ENCODE measurements at places on chromosomes 11 and 22. TPM values are rescaled to one million over a fixed set of nuclear protein-coding genes. Genes with fewer than 3 reads are reported as not detected.

Gene SHISAL1
- 2.4 TPM for total RNA-seq

Gene CHRNA10
- total RNA-seq = not detected

Gene RTN4R
- total RNA-seq = 7.9 TPM

Gene FGF4
- total RNA-seq = not detected

Gene APOBEC3B
- 2.2 TPM for total RNA-seq

Gene GAB2
- total RNA-seq = 10.2 TPM

Gene CARD18
- not detected for total RNA-seq

Gene NXPE1
- 3.3 TPM for total RNA-seq

GRCh38 chr11:2771758-2772466 lies 72.1 kb upstream of the KCNQ1OT1 start:
- no peak for DNase-seq

GRCh38 chr11:24965748-24966147 lies 468.9 kb downstream of the LUZP2 start:
- no peak for DNase-seq

GRCh38 chr22:40247976-40248375 lies 70.3 kb downstream of the TNRC6B start:
- DNase-seq = no peak

GRCh38 chr22:29854432-29854831 lies 16.4 kb upstream of the ASCC2 start:
- DNase-seq = no peak

- DNase-seq = no peak
Measured at GRCh38 chr11:20042045-20042639, 118.1 kb downstream of the DBX1 start.

- DNase-seq = peak; percentile 82
Measured at GRCh38 chr11:82733444-82734119, at the start of gene FAM181B. Gene FAM181B (minus strand): TSS chr11:82733864. CDS start chr11:82733729, 135 bp downstream.

DNA sequence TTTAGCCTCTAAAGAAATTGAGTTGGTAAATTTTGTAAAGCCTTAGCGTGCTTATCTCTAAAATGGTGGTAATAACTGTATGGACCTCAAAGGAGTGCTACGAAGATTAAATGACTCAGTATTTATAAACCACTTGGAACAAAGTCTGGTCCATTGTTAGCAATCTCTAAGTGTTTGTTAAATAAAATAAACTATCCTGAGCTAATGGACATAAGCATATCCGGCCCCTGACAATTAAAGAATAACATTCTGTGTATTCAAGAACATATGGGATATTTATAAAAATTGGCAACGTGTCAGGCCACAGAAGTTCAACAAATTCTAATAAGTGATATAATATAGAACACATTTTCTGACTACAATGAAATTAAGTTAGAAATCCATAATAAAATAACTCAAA lies 71.0 kb downstream of the MYEOV start:
- no peak for DNase-seq

DNA sequence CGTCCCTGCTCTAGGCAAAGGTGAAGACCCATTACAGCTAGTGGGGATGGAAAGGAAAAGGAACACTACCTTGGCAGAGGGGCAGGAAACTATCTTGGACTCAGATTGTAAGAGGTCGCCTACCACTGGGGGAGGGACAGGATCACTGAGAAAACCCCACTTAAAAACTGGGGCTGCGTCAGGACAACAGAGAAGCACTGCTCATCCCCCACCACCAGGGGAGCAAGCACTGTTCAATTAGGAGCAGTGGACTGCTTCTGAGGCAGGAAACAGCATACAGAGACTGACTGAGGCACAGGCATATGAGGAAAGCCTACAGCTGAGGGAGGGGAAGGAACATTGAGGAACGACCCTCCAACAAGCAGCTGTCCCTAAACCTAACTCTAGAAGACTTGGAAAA lies 20.8 kb upstream of the DLAT start:
- DNase-seq = no peak

GRCh38 chr11:119056421-119056999 lies 495 bp downstream of the HYOU1 start:
- peak; percentile 63 for DNase-seq

GRCh38 chr11:121996574-121996973 lies 119.4 kb downstream of the BLID start:
- no peak for DNase-seq

DNA sequence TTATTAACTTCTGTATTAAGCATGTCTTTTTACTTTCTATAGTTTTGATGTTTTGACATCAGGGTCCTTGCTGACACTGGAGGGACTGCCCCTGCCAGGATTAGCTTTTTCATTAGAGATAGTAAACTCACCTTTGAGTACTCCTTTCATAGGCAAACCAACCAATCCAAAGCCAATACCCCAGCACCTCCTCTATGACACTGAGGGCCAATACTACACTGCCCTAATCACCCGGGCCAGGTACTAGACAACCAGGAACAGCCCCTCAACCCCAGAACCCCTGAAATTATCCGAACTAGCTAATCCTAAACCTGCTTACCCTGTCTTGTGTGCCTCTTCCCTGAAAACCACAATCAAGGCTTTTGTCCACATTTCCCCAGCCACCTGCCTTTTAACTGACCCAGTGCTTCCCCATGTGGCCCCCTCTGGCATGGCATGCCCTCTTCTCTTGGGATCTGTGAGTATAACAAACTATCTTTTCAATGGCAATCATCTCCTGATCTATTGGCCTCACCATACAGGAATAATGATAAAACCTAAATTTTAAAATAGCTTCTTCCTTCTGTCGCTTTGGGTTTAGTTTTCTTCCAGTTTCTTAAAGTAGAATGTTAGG lies 31.2 kb downstream of the RAB6A start:
- peak; percentile 12 for DNase-seq

- no peak for DNase-seq
Measured at GRCh38 chr22:30026756-30027155, 53.5 kb upstream of the HORMAD2 start.

DNA sequence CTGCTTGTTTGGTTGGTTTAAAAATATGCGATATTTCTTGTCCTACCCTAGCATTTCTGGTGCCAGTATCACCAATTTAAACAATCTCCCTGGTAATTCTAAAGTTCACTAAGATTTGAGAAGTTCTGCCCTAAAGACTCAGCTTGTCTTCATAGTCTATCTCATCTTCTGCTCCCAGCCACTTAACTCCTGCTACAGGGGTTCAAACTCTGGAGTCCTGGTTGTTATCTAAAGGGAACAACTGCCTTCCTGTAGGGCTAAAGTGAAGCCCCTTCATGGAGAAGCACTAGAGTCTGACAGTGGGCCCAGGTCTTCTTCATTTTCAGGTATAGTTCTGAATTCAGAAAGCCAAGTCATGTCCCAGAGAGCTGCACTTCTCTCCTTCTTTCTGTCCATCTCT lies 73.2 kb downstream of the CTNND1 start:
- no peak for DNase-seq

GRCh38 chr11:109401545-109401944 lies 20.4 kb upstream of the C11orf87 start:
- no peak for DNase-seq

GRCh38 chr22:32482708-32483107 lies 8.1 kb downstream of the FBXO7 start:
- DNase-seq = no peak

DNA sequence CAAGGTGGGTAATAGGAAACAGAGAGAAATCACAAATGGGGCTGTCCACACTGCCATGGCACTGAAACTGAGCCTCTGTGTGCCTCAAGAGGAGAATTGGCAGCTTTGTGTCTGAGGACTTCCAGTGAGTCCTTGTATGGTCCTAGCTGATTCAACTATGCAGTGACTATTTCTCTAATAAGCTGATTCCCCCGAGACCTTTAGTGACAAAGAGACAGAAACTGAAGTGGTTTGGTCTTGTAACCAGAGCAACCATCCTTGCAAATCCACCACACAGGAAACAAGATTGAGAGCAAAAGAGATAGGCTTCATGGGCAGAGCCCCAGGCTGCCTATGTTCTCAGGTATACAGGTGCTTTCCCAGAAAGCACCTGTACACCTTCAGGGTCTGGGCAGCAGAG lies 1038.5 kb downstream of the NTM start:
- no peak for DNase-seq

GRCh38 chr22:48321986-48322545 lies 1505.6 kb downstream of the BRD1 start:
- no peak for DNase-seq

DNA sequence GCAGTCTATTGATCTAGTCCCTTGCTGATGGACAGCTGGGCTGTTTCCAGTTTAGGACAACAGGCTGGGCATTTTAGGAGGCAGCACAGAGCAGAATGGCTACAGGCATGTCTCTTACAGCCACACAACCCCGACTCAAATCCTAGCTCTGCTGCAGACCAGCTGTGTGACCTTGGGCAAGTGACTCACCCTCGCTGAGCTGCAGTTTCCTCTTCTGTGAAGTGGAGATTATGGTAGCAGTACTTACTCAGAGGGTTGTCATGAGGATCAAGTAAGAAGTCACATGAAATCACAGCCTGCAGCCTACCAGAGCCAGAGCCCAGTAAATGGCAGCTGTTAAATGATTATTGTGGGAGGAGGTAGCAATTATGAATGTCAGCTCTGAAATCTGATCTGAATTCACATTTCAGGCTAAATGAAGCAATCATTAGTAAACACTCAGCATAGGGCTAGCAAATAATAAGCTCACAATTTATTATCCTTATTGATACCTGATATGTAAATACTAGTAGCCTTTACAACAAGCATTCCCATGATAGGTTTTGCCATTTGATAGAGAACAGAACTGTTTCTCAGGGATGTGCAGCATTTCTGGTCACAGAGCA lies 58.9 kb downstream of the MYEOV start:
- DNase-seq = peak; percentile 54

GRCh38 chr11:28144808-28145207 lies 36.6 kb downstream of the METTL15 start:
- no peak for DNase-seq

- DNase-seq = no peak
Measured at GRCh38 chr22:17897858-17898257, 123.6 kb upstream of the BID start.

DNA sequence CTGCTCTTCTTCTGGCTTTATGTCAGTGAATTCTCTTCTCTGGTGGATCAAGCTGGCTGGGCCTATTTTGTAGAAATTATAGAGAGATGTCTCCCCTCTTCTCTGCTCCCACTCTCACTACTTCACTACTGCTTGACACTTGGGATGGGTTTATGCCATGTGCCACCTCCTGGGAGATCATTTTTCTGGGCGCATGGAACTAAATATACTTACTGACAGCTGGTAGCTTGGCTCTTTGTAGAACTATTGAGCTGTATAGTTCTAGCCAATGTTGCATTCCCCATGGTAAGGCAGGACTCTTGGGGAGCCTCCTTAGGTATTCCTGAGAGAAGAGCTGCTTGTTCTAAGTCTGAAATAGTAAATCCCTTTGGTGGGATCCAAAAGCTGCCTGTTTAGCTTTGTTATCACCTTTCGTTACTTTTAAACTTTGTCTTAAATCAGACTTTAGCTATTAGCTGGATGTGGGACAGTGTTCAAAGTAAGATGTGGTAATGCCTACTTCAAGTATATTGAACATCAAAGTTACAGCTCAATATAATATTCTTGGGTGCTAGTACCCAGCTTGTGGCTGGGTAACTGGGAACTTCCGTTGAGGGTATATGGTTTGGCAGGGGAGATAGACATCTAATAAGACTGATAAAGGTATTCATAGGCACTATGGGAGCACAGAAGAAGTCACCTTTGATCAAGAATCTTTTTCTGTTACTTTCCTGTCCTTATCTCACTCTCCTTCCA lies 87.5 kb upstream of the RRM1 start:
- DNase-seq = no peak

DNA sequence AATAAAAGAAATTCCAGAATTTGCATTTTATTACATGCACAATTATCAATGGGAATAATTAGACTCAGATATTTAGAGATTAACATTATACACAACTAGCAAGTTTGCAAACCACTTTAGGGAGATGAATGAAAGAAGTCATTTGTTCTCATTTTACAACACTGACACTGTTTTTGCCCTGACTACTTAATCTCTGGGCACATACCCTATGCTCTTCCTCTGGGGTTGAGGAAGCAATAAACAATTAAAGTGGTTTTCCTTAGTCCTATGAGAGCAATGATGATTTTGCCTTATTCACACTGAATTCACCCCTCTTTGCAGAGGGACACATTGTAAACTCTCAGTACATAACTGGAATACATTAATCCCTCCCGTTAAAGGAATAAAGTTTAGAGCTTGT lies 72.7 kb downstream of the TRPC6 start:
- no peak for DNase-seq

DNA sequence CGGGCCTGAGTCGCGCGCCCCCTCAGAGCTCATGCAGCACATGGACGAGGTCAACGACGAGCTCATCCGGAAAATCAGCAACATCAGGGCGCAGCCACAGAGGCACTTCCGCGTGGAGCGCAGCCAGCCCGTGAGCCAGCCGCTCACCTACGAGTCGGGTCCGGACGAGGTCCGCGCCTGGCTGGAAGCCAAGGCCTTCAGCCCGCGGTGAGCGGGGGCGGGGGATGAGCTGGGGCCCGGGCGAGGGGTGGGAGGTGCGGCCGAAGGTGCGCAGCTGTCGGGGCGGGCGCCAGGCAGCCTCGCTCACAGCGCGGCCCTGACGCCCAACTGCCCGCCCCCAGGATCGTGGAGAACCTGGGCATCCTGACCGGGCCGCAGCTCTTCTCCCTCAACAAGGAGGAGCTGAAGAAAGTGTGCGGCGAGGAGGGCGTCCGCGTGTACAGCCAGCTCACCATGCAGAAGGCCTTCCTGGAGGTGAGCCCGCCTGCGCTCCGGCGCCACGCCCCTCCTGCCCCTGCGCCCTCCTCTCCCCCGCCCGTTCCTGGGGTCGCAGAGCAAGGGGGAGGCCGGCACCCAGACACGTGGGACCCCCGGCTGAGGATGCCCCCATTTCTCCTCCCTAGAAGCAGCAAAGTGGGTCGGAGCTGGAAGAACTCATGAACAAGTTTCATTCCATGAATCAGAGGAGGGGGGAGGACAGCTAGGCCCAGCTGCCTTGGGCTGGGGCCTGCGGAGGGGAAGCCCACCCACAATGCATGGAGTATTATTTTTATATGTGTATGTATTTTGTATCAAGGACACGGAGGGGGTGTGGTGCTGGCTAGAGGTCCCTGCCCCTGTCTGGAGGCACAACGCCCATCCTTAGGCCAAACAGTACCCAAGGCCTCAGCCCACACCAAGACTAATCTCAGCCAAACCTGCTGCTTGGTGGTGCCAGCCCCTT lies 20.5 kb downstream of the EPS8L2 start:
- peak; percentile 82 for DNase-seq

DNA sequence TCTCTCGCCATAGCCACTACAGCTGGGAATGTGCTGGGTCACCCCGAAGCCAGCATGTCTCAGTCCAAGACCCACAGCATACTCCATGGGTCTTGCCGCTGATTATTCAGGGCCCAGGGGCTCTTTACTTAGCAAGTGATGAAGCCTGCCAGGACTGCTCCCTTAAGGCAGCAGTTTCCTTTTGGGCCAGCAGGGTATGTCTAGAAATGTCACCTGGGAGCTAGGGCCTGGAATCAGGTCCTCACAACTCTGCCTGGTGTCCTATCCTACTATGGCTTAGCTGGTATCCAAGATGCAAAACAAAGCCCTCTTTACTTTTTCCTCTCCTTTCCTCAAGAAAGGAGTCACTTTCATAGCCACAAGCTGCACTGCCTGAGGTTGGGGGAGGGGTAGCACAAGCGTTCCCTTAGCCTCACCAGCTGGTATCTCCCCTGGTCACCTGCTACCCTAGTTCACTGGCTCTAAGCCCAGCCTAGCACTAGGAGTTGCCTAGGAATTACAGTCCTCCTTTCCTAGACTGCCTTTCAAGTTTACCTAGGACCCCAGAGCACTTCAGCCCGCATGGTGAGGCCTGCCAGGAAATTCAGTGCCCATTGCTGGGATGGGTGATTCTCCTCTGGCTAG lies 22.6 kb upstream of the NCR3LG1 start:
- no peak for DNase-seq

GRCh38 chr11:35112056-35112845 lies 26.7 kb upstream of the CD44 start:
- no peak for DNase-seq

GRCh38 chr11:125156346-125157117 lies 8.0 kb upstream of the PKNOX2 start:
- no peak for DNase-seq
